Ovary (tissue), 10 donors: ENCODE measurements at places on chromosomes 6 and 20. TPM values are rescaled to one million over a fixed set of nuclear protein-coding genes. Genes with fewer than 3 reads are reported as not detected.

Gene PNPLA1
- not detected for total RNA-seq

Gene BMP2
- 2.1 TPM for total RNA-seq

Gene APOM
- 3.7 TPM for total RNA-seq

Gene PKIB
- total RNA-seq, result 1.4 TPM

Gene TP53TG5
- not detected for total RNA-seq

Gene SLC17A9
- total RNA-seq, result 7.3 TPM

- no peak overlapping the region for H3K4me3 ChIP-seq
- no peak for DNase-seq
- no peaks in the 10 kb centered on the region for H3K27me3 ChIP-seq
- no peaks in the 10 kb centered on the region for H3K4me1 ChIP-seq
- no peaks in the 10 kb centered on the region for H3K36me3 ChIP-seq
- H3K27ac ChIP-seq, result no peak overlapping the region
Observed at GRCh38 chr6:149246691-149247384, 70.7 kb upstream of the TAB2 start.

DNA sequence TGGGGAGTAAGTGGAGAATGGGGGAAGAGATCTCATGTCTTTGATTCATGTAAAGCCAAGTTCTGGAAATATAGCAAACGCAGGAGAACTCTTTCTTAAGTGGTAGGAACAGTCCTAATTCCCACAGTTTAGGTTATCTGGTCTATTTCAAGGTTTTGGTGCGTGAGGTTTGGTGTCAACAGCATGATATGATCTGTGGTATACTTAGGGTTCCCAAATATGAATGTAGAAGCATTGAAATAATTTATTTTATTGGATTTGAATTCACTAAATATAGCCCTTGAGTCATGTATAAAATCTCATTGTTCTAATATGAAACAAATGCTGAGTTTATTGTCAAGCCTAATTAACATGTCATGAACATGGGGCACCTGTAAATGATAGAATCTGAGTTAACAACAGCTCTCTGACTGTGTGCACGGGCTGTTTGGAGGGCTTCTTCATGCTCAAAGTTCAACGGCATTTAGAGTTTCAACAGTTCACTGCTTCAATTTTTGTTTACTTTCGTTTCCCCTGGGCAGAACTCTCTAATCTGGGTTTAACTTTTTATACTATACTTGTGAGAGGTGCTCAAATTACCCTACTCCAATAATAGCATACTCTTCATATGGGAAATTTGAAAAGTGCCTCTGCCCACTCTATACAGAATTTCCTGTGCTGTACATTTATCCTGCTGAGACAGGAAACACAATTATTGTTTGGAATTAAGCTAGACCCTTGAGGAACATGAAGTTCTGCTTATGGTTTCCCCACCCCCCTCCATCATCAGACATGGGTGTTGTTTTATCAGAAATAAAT, 236.3 kb upstream of the ZNF217 start:
- peaks cover 4% of the 10 kb centered on the region for H3K4me1 ChIP-seq
- H3K4me3 ChIP-seq, result peak overlapping the region; percentile 17
- no peaks in the 10 kb centered on the region for H3K36me3 ChIP-seq
- no peaks in the 10 kb centered on the region for H3K27me3 ChIP-seq
- peak overlapping the region; percentile 73 for H3K27ac ChIP-seq

DNA sequence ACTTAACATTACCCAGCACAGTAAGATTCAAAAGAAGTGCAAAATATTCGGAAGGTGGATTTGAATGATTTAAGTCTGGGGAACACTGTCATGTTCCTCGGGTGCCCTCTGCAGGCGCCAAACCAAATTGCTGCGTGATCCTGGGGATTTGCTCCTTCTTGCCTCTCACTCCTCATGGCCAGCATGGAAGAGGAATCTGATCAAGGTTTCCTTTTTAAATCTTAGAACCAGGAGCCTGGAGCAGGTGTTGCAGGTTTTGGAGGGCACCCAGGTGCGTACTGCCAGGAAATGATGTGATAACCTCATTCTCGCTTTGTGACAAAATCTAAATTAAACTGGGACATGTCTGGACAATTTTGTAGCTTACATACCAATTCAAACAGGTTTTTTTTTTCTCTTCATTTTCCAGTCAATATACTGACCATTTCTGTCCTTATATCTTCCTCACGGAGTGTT, 8.1 kb upstream of the PFDN4 start:
- no peak overlapping the region for H3K27ac ChIP-seq
- H3K4me1 ChIP-seq, result no peaks in the 10 kb centered on the region
- H3K27me3 ChIP-seq, result no peaks in the 10 kb centered on the region
- DNase-seq, result peak; percentile 54
- H3K36me3 ChIP-seq, result no peaks in the 10 kb centered on the region

DNA sequence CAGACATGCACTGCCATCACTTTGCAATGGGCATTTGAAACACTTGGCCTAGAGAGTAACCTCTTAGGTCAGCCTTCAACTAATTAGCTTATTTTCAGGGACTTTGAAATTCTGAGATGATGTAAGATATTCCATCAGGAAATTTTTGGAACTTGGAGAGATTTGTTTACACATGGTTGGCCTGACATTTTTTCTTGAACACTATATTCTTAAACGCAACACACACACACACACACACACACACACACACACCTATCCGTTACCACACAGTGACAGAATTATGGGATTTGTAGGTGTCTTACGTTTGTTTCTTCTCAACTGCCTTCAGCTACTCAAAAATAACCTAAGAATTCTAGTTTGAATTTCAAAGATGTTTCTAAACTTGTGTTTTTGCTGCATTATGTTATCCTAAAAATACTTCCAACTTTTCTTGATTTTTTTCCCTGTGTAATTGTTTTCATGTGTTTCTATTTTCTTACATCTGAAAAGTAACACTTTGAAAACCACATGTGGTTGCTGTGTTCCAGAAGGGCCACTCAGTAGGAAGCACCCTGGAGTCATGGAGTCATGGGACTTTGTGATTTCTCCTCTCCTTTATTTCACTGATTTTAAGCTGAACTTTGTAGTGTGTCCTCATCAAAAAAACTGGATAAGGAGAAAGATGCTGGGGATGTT, 31.9 kb downstream of the MARCKS start:
- no peak overlapping the region for H3K4me3 ChIP-seq
- no peak for DNase-seq
- H3K27ac ChIP-seq, result no peak overlapping the region
- no peaks in the 10 kb centered on the region for H3K27me3 ChIP-seq

DNA sequence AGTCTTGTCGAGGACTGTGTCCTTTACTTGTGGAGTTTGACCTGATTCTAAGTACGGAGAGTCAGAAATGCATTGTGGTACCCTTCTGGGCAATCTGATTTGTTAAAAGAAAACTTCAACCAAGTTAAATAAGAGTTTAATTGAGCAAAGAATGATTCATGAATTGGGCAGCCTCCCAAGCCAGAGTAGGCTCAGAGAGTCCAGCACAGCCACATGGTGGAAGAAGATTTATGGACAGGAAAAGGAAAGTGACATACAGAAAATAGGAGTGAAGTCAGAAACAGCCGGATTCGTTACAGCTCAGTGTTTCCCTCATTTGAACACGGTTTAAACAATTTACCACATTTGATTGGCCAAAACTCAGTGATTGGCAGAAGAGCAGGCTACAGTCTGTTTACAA, 329.2 kb downstream of the DHX35 start:
- H3K27ac ChIP-seq, result no peak overlapping the region
- no peak for DNase-seq
- H3K27me3 ChIP-seq, result no peaks in the 10 kb centered on the region
- no peak overlapping the region for H3K4me3 ChIP-seq
- H3K36me3 ChIP-seq, result no peaks in the 10 kb centered on the region

DNA sequence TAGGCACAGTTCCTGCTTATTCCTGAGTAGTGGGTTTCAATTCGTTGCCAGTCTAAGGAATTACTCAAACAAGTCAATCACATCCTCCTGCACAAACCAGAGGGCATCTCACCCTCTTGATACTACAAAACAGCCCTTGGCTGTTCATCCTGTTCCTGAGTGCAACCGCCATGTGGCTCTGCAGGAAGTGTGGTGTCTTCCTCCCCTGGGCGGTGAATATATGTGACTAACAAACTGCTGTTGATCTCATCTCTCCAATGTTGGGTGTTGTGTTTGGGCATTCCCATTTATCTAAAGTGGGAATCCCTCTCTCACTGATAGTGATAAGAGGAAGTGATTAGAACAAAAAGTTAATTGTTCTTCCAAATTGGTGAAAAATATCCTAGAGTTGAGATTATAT, 163.0 kb downstream of the TBX18 start:
- no peaks in the 10 kb centered on the region for H3K27me3 ChIP-seq
- no peaks in the 10 kb centered on the region for H3K36me3 ChIP-seq
- no peaks in the 10 kb centered on the region for H3K4me1 ChIP-seq
- no peak overlapping the region for H3K27ac ChIP-seq
- H3K4me3 ChIP-seq, result no peak overlapping the region

GRCh38 chr6:43078691-43079090, 2.6 kb downstream of the PTK7 start:
- no peak overlapping the region for H3K4me3 ChIP-seq
- H3K27me3 ChIP-seq, result no peaks in the 10 kb centered on the region
- peaks cover 23% of the 10 kb centered on the region for H3K4me1 ChIP-seq
- DNase-seq, result no peak
- no peak overlapping the region for H3K27ac ChIP-seq

DNA sequence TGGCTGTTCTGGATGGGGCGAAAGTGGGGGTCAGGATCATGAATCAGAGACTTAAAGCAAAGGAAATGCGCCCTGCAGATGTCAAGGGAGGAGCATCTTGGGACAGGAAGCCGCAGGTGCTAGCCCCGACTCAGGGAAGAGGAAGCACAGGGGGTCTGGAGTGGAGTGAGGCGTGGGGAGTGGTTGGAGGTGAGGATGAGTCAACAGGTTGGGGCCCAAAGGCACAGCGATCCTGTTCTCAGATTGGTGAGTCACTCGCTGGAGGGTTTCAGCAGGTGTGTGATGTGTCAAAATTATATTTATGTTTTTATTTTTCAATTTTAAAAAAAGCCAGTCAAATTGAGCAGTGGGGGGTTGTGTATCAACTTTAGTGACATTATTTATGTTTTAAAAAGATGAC, 19.0 kb downstream of the PACSIN1 start:
- H3K36me3 ChIP-seq, result no peaks in the 10 kb centered on the region
- H3K27me3 ChIP-seq, result no peaks in the 10 kb centered on the region
- H3K27ac ChIP-seq, result no peak overlapping the region
- no peak for DNase-seq
- no peaks in the 10 kb centered on the region for H3K4me1 ChIP-seq

DNA sequence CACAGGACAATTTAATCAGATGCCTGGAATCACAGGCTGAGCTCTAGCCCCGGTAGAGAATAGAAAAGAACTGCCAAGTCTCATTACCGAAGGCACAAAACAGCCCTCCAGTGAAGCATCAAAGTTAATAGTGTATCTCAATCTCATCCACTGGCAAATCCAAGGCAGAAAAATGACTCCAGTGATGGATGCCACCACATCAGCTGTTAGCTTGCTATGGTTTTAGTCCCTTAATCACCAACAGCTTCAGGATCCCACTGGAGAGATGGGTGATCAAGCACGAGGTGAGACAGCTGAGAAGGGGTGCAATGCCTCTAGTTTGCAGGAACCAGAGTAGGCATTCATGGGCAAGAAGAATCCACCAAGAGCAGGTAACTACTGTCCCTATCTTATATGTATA, 81.8 kb downstream of the STK35 start:
- no peak overlapping the region for H3K4me3 ChIP-seq
- no peak overlapping the region for H3K27ac ChIP-seq
- peaks cover 1% of the 10 kb centered on the region for H3K4me1 ChIP-seq
- no peak for DNase-seq

- no peak overlapping the region for H3K27ac ChIP-seq
- DNase-seq, result no peak
- no peak overlapping the region for H3K4me3 ChIP-seq
- no peaks in the 10 kb centered on the region for H3K36me3 ChIP-seq
- no peaks in the 10 kb centered on the region for H3K27me3 ChIP-seq
Observed at GRCh38 chr6:107670792-107671199, 153.3 kb downstream of the SCML4 start.

GRCh38 chr6:68638230-68638900, 3.3 kb downstream of the ADGRB3 start:
- no peaks in the 10 kb centered on the region for H3K4me1 ChIP-seq
- no peaks in the 10 kb centered on the region for H3K36me3 ChIP-seq
- no peaks in the 10 kb centered on the region for H3K27me3 ChIP-seq
- H3K4me3 ChIP-seq, result no peak overlapping the region
- no peak overlapping the region for H3K27ac ChIP-seq

DNA sequence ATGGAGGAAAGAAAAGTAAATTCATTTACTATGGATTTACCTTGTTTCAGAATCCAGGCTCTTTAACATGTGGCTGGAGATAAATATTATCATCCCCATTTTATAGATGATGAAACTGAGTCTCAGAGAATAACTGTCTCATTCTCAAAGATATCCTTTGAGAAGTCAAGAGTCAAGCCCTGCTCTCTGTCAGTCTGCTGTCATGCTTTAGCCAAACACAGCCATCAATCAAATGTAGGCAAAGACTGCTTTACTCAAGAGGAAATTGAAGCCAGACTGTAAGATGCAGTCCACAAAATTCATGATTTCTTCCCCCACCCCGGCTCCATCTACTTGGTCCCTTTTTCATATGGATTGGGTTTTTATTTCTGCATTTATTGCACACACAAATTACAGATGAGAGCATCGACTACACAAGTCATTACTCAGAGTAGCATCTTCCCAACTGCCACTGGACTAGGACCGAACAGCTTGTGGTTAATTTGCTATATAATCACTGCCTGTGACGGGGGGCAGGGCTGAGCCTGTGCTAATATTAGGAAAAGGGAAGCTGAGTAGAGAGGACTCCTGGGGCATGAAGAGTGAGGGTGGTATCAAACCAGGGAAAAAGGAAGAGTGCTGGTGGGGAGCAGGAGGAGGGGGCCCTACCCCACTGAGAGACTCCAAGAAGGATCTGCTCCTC, 102.7 kb upstream of the TOP1 start:
- no peak overlapping the region for H3K4me3 ChIP-seq
- no peaks in the 10 kb centered on the region for H3K4me1 ChIP-seq
- H3K27ac ChIP-seq, result no peak overlapping the region
- no peaks in the 10 kb centered on the region for H3K27me3 ChIP-seq

GRCh38 chr20:37205130-37205529, 25.8 kb upstream of the MROH8 start:
- no peaks in the 10 kb centered on the region for H3K27me3 ChIP-seq
- H3K36me3 ChIP-seq, result no peaks in the 10 kb centered on the region
- H3K4me1 ChIP-seq, result peaks cover 4% of the 10 kb centered on the region
- H3K27ac ChIP-seq, result no peak overlapping the region
- no peak overlapping the region for H3K4me3 ChIP-seq
- no peak for DNase-seq
